Dermis microvascular lymphatic vessel endothelial cell (primary cell): ENCODE measurements at places on chromosomes 2 and 18. TPM values are rescaled to one million over a fixed set of nuclear protein-coding genes. Genes with fewer than 3 reads are reported as not detected.

- no peak for DNase-seq
Observed at GRCh38 chr2:179543361-179543901, 278.8 kb upstream of the SESTD1 start.

The DAW1 gene
- not detected in 2 replicates for total RNA-seq

The TMEM169 gene
- total RNA-seq = 0.13 TPM in 2 replicates

The ARPC2 gene
- 256 and 269 TPM in 2 replicates for total RNA-seq

The IMPACT gene
- total RNA-seq = 16.3 and 16.9 TPM in 2 replicates
